ENCODE measurements at places on chromosomes 7 and 10.

DNA sequence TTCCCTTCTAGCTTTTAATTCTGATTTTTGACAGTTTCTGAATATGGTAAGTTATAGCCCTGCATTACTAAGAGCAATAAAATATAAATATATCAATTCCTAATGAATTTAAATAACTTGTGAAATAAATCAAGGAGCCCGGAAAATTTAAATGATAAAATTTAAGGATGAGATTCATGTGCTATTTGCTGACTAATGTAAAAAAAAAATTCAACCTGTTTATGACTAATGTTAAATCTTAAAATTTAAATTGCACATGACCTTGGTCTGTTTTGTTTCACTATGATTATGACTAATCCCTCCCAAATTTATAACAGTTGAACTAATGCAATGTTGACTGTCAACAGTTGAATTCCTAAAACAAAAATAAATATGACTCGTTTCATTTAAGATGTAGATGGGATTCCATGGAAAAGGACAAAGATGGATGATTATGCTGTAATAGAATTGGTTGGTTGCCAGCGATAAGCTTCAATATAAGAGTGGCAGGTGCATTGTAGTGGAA lies 419.9 kb downstream of the NRG3 start:
- DNase-seq: no peak

- no peak for DNase-seq
Measured at GRCh38 chr7:113550966-113551365, 367.8 kb downstream of the PPP1R3A start.

DNA sequence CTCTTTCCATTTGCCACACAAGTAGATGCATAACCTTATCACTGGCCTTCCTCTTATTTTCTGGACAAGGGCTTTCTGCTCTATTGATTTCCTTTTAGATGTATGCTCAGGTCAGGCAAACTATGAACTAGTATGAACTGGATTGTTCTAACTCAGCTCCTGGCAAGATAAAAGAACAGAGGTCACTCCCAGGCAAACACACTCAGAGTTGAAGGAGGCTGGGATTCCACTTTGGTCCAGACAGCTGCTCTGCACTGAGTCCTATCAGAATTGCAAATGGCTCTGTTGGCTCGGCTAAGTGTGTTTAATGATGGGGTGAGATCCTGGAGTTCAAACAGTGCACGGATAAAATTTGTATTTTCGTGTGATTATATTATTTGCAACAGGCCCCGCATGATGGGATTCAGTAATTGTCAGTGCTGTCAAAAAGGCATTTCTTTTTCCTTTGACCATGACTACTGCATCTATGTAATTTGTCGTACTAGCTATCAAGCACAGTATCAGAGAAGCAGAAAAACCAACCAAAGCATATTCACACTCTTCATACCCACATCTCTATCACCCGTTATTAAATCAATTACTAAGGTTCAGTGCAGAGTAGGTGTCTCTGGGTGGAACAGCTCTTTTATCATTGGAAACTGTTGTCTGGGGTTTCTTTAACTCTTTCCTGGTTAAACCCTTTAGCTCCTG lies 288.1 kb upstream of the PRKCQ start:
- no peak for DNase-seq

- no peak for DNase-seq
Measured at GRCh38 chr7:65308300-65308678, 65.4 kb upstream of the ZNF92 start.

- DNase-seq: no peak
Measured at GRCh38 chr7:94532676-94533075, 23.1 kb downstream of the CASD1 start.

DNA sequence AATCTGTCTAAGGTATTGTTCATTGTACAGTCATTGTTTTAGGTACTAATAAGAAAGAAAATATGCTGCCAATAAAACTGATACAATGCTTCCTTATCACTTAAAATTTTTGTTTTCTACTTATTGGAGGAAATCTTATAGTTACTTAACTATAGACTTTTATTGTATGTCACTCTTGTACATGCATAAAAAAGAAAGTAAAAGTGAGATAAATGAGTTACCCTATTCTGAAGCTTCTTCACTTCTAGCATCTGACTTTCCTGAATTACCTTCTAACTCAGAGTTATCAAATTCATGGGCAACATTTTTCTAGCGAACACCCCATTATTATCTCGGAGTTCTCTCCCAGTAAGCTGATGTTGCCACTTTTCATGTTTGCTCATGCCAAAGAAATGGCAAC lies 504.9 kb downstream of the SH2D4B start:
- no peak for DNase-seq

DNA sequence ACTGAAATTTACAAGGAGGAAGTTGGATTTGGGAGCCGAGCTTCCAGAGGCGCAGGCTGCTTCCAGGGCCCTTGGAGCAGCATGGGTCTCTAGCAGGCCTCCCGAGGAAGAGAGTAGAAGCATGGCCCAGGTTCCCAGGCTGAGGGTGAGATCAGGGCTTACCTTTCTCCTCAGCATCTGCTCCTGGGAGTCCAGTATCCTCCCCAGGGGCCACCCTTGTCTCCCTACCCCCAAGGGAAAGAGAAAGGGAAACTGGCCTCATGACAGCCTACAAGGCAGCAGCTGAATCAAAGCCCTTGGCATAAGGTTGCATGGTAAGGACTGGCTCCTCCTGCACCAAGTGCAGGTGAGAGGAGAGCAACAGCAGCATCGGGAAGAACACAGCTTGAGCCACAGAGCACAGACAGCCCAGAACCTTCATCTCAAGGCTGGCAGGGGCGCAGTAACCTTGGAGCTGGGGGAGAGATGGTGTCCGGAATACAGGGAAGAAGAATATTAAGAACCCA lies 114.5 kb downstream of the MARCHF5 start:
- no peak for DNase-seq

GRCh38 chr10:129653861-129654260 lies 186.8 kb downstream of the MGMT start:
- DNase-seq: no peak

DNA sequence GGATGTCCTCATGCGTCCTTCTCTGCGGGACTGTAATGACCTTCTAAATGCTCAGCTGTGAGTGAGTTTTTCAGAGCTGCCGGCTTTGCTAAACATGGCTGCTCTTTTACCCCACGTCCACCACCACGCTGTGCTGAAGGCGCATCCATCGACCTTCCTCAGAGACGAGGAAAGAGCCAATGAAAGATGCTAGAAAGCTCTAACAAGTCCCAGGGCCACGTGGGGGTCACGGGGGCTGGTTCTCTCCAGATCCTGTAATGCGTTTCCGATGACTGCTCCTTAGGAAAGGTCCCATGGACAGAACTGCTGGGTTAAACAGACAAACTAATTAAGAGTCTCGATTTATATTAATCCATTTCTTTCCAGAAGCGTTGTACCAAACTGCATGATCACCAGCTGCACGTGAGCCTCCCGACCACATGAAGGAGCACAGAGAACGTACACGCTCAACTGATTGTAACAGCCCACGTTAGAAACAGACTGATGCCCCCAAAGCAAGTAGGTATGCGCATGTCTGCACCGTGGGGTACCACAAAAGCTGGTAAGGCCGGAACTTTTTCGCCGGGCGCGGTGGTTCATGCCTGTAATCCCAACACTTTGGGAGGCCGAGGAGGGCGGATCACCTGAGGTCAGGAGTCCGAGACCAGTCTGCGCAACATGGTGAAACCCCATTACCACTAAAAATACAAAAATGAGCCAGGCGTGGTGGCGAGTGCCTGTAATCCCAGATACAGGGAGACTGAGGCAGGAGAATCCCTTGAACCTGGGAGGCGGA lies 109.6 kb downstream of the TCERG1L start:
- DNase-seq: no peak

DNA sequence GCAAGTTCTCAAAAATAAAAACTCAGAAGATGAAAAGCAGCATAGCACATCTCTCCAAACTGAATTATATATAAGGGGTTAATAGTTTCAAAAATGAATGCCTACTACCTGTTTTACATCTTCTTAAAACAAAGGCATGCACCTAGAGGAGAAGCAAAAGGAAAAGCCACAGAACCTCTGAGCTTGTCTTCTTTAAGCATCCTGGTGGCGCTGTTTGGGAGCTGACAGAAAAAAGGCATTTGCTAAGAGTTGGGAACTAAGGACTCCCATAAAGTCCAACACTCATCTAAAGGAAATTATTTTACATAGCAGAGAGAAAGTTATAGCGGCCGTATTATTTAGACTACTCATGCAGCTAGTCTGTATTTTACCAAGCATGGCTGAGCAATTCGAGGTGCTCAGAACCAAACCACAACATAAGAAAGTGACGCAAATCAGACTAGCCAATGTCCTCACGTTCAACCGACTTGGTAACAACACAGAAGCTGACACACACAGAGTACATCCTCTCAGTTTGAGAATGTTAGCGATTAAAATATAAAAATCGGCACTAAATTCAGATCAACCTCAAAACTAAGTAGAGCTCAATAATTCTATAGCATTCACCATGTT lies 38.8 kb downstream of the PTN start:
- DNase-seq: no peak

GRCh38 chr7:134938141-134938540 lies 48.2 kb upstream of the AGBL3 start:
- no peak for DNase-seq

DNA sequence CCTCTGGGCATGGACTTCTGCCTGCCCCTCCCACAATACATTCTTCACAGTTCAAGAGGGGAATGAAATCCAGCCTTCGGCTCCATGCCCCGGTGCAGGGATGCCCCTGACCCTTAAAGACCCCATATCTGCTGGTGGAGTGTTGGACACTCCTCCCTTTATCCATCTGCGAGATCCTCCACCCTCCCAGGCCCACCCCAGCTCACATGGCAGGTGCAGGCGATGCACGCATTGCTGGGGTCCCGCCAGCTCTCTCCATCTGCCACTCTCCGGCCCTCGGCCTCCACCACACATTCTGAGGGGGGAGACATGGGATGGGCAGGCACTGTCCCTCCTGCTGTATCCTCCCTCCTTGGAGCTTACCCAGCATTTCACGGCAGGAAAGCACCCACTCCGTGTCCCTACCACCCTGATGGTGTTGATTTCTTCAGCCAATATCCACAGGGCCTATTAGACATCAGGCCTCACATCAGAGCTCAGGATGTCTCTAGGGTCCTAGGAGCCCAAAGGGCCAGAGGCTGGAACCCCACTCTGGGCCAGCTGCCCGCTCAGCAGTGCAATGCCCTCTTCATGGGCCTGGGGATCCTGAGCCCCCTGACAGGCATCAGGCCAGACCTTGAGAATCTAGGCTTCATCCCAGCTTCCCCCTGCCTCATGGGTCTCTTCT lies 18.3 kb downstream of the ATP6V1F start:
- no peak for DNase-seq

DNA sequence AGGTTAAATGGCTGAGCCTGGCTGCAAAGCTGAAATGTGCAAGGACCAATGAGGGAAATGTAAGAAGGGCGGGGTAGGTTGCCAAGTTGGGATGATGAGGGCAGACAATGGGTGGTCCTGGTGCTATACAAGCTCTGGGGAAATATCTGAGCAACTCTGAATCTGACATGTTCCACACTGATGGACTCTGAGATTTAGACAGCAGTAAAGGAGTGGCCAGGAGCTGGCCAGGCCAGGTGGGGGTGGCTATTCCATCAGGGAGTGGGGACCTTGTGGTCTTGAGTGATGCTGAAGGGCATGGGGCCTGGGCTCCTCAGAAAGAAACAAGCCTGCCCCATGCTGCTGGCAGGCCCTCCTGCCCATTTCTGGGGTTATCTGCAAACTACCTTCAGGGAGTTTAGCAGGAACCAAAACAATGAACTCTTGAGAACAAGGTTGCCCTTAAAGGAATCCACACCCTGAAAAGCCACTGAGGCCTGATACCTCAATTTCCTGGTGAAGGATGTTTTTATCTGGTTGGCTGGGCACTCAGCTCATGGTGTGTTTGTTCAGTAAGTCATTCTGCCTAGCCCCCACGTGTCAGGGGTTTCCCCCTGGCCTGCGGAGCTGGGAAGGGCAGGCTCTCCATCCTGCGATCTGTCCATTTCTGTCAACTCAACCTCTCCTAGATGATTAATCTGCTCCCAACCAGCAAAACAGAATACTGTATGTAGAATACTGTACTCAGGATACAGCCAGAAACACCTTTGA lies 143.3 kb upstream of the TNS3 start:
- DNase-seq: no peak

- DNase-seq: no peak
Measured at GRCh38 chr10:1977461-1977860, 240.1 kb upstream of the ADARB2 start.

DNA sequence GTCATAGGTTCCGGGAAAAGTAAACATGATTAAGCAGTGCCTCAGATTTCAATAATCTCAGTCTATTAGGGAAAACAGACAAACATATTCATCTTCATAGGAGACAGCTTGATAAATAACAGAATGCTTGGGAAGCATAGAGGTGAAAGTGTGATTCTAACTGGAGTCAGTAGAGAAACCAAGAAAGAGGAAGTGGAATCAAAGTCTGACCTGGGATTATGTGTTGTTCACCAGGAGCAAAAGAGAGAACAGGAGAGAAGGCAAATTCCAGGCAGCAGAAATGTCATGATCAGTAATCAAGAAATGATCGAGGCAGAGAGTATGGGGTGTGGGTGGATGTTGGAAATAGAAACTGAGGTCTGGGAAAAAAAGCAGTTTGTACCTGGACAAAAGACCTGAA lies 43.7 kb downstream of the DGKB start:
- no peak for DNase-seq

GRCh38 chr10:59626523-59626869 lies 83.2 kb downstream of the SLC16A9 start:
- no peak for DNase-seq
